Panc1 (cell line): ENCODE measurements at places on chromosomes 4 and X.

- no peaks in the 10 kb centered on the region for H3K36me3 ChIP-seq
- H3K4me1 ChIP-seq: peaks cover 25% of the 10 kb centered on the region
- no peaks in the 10 kb centered on the region for H3K27me3 ChIP-seq
- no peak for DNase-seq
Measured at GRCh38 chrX:153685156-153685536, 2.6 kb upstream of the SLC6A8 start.

DNA sequence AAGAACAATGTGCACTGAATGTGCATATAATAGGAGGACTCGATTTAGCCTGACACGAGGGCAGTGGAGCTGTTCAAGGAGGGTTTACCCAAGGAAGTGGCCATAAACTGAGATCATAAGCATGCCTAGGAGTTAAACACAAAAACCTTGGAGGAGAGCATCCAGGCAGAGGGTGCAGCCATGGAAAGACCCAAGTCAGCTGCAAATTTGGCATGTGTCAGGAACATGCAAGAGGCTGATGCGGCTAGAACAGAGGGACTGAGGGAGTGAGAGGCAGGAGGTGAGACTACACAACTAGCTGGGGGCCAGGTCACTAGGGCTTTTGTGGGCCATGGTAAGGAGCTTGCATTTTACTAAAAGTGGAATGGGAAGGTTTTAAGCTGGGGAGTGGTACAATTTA is 55.6 kb downstream of the PRPS1 start:
- H3K4me1 ChIP-seq: no peaks in the 10 kb centered on the region
- H3K4me3 ChIP-seq: no peak overlapping the region
- DNase-seq: no peak

DNA sequence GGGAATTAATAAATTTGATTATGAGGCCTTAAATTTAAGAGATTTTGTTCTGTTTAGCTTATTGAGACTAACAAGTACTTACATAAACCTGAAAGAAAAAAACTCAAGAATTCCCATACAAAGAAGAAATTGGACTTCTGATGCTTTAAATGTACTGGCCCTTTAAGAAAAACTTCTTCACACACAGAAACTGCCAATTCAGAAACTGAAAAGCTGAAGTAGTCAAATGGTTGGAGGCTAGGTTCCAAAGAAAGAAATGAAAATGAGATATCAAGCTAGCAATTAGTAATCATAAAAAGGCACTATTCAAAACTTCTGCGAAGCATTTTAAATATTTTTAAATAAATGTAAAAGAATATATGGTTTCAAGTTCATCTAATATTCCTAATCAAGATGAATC is 151.3 kb downstream of the THOC2 start:
- H3K27ac ChIP-seq: no peak overlapping the region
- no peaks in the 10 kb centered on the region for H3K36me3 ChIP-seq
- no peak overlapping the region for H3K4me3 ChIP-seq
- no peak for DNase-seq
- no peaks in the 10 kb centered on the region for H3K4me1 ChIP-seq

DNA sequence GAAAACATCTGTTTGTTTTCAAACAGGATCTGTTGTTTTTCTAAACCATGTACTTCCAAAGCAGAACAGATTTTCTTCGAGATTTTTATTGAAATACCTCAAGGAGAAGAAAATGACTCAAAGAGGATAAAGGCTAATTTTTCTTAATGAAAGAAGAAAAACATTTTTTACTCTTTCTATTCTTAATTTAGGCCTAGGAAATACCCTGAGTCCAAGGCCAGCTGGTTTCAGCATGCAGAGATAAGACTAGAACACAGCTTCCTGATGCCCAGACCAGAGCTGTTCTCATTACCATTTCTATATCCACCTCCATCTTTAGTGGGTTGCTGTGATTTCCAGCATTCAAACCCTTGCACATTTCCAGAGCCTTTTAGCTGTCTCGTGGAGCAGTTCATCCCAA is 18.3 kb downstream of the GAB1 start:
- no peaks in the 10 kb centered on the region for H3K36me3 ChIP-seq
- no peak overlapping the region for H3K27ac ChIP-seq
- no peaks in the 10 kb centered on the region for H3K27me3 ChIP-seq
- no peaks in the 10 kb centered on the region for H3K4me1 ChIP-seq

GRCh38 chrX:43643662-43644061 is 12.4 kb upstream of the MAOA start:
- H3K36me3 ChIP-seq: no peaks in the 10 kb centered on the region
- no peak for DNase-seq
- no peak overlapping the region for H3K27ac ChIP-seq
- H3K4me1 ChIP-seq: no peaks in the 10 kb centered on the region

DNA sequence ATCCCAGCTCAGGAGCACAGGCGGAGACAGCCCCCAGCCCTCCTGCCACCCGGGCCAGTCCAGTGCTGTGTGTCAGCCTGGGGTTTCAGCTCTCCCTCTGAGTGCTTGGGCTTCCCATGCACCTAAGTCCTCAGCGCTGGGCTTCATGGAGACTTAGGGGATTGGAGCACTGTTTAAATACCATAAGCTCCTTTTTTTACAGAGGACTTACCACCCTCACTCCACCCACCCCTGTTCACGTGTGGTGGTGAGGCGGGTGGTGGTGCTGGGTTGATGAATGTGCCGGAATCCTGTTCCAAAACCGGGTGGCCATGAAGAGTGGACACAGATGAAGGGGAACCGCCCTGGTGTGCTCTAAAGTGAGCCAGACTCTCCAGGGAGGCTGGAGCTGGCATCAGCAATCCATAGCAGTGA is 66.9 kb downstream of the PSAPL1 start:
- H3K4me1 ChIP-seq: no peaks in the 10 kb centered on the region
- no peak for DNase-seq
- H3K36me3 ChIP-seq: no peaks in the 10 kb centered on the region
- no peaks in the 10 kb centered on the region for H3K27me3 ChIP-seq

DNA sequence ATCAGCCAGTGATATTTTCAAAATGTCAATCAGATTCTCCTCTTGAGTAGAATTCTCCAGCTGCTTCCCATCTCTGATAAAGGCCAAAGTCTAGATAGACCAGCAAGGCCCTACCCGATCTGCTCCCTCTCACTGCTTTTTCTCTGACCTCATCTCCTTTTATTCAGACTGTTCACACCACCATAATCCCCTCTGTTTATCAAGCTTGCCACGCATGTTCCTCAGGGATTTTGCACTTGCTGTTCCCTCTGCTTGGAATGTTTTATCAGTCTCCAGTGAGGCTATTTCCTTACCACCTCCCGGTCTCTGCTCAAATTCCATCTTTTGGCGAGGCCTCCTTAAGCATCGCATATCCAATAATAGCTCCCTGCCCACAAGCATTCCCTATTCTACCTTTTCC is 20.1 kb downstream of the NOCT start:
- H3K36me3 ChIP-seq: no peaks in the 10 kb centered on the region
- H3K27ac ChIP-seq: no peak overlapping the region
- H3K27me3 ChIP-seq: no peaks in the 10 kb centered on the region

GRCh38 chr4:10354225-10354624 is 103.0 kb downstream of the ZNF518B start:
- H3K36me3 ChIP-seq: no peaks in the 10 kb centered on the region
- no peak overlapping the region for H3K27ac ChIP-seq
- no peaks in the 10 kb centered on the region for H3K4me1 ChIP-seq
- no peaks in the 10 kb centered on the region; the same call in 1 of the 2 replicates for H3K27me3 ChIP-seq
- DNase-seq: no peak

DNA sequence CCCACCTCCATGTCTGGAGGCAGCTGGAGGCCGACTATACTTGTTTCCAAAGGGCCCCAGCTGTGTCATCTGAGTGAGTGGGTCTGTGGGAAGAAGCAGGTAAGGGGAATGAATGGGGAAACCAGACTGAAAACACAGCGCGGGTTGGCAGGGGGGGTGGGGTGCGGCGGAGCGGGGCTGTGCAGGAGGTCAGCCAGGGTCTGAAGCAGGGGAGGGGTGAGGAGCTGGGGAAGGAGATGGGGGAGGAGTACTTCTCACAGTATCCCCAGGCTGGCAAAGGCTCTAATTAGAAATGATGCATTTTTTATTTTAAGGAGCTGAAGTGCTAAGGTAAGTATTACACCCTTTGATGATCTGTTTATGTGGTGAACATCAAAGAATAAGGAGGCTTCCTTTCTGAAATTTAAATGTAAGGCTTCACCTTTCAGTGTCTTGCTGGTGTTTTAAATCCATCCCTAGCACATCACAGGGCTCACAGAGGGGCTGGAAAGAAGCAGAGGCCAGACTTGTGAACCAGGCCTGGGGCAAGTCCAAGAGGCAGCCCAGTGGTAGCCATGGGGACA is 37.5 kb downstream of the SMIM20 start:
- no peak overlapping the region for H3K4me3 ChIP-seq
- H3K27me3 ChIP-seq: no peaks in the 10 kb centered on the region; the same call in none of the 2 replicates
- no peaks in the 10 kb centered on the region for H3K36me3 ChIP-seq
- no peaks in the 10 kb centered on the region for H3K4me1 ChIP-seq

DNA sequence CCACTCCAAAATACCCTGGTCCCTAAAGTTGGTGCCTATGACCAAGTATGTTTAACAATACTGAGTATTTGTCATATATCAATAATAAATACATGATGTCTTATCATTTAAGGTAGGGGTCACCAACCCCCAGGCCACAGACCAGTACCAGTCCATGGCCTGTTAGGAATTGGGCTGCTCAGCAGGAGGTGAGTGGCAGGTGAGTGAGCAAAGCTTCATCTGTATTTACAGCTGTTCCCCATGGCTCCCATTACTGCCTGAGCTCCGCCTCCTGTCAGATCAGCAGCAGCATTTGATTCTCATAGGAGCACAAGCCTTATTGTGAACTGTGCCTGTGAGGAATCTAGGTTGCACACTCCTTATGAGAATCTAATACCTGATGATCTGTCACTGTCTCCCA is 126.2 kb downstream of the HNRNPD start:
- no peaks in the 10 kb centered on the region for H3K36me3 ChIP-seq
- DNase-seq: no peak
- H3K27me3 ChIP-seq: no peaks in the 10 kb centered on the region; the same call in 1 of the 2 replicates
- no peaks in the 10 kb centered on the region for H3K4me1 ChIP-seq

GRCh38 chrX:114334473-114334982 is 249.4 kb upstream of the HTR2C start:
- H3K36me3 ChIP-seq: no peaks in the 10 kb centered on the region
- no peaks in the 10 kb centered on the region for H3K4me1 ChIP-seq
- no peak overlapping the region for H3K27ac ChIP-seq
- no peak overlapping the region for H3K4me3 ChIP-seq
- no peaks in the 10 kb centered on the region for H3K27me3 ChIP-seq

DNA sequence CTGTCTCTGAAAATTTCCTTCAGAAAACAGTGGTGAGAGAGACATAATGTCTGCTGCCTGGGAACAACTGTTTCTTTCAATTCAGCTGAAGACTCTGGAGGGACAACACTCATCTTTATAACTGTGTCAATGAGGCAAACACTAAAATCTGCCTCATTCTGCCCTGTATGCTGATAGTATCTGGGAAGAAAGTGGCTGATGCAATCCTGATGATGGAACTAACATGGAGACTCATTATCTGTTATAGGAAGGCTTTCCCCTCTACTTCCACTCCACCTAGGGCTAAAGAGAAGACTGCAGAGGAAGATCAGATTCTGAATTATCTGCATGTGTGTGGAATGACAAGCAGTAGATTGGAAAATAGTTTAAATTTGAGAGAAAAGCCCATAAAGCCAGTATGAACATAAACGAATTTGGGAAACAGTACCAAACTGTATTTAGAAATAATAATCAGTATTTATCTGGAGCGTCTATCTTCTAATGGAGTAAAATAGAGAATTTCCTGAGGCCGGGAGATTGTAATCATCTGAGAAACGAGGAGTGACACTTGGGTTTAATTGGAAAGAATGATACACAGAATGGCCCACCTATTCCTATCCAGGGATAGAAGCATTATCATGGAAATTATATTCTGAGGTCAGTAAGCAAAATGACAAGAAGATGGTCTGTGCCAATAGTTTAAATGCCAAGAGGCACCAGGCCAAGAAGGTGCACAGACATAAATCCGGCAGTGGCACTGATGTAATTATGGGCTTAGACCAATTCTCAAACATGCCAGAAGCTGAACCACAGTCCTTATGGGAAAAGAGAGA is 85.4 kb downstream of the SHISA3 start:
- no peaks in the 10 kb centered on the region for H3K36me3 ChIP-seq
- no peak for DNase-seq
- H3K27ac ChIP-seq: no peak overlapping the region
- H3K27me3 ChIP-seq: peaks cover 3% of the 10 kb centered on the region; the same call in 1 of the 2 replicates
- H3K4me1 ChIP-seq: no peaks in the 10 kb centered on the region
